NCI-H1417 (cell line): ENCODE measurements at places on chromosomes 6 and 20.

- DNase-seq, result no peak
These were observed 38.7 kb downstream of the IGF2R start for GRCh38 chr6:160007611-160008010.

- no peak for DNase-seq
These were observed 90.5 kb downstream of the ELOVL5 start for GRCh38 chr6:53258076-53258773.

DNA sequence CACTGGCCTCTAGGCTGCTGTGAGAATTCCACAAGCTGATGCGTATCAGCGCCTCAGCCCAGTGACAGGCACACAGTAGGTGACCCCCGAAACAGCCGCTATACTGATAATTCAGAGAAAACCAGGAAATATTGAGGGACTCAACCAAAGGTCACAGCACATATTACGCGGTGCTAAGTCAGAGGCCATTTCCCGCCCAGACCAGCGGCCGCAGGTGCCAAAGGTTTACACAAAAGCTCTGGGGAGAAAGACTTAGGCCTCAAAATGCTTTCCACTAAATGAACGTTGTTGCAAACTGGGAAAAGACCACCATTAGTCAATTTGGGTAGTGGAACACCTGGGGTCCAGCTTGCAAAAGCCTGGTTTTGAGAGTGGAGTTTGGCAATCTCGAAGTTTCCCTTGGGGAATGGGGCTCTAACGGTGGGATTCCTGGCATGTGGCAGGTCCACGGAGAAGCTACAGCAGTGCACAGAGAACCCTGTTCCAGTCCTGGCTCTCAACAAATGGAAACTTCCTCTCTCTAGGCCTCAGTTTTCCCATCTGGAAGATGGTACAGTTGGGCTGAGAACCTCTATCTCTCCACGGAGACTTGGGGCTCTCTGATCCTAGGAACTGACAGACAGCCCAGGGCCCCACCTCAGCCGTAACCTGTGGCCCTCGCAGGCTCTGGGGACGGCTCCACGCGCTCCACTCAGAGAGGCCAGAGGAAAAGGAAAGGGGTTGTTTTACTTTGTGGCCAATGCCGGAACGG lies 4.7 kb downstream of the NOL4L start:
- DNase-seq, result no peak

- no peak for DNase-seq
These were observed 135.5 kb upstream of the AGPAT4 start for GRCh38 chr6:161409353-161409752.

DNA sequence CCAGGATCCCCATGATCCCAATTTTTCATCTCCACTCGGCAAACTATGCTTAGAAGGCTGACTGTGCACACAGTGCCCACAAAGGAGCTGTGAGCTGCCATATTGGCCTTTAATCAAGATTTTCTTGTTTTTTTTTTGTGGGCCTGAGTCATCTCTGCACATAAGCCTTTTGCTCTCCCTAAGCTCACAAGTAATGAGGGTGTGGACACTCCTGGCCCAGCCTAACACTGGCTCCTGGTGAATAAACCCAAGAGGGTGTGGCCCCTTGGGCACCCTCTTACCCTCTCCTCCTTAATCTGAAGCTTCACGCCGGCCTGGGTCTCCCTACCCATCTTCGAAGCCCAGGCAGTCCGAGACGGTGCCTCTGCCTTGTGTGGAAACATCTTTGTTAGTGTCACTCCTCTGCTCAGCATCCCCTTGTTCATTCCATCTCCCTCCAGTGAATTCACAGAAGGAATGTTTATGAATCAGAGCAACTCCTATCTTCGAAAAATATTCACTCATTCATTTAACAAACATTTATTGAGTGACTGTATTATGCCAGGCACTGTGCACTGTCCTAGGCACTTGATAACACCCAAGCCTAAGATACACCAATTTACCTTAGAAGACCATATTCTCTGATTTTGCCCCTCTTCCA lies 22.2 kb upstream of the MRPS10 start:
- DNase-seq, result no peak

- no peak for DNase-seq
These were observed 63.3 kb downstream of the NPEPL1 start for GRCh38 chr20:58755766-58756449.

DNA sequence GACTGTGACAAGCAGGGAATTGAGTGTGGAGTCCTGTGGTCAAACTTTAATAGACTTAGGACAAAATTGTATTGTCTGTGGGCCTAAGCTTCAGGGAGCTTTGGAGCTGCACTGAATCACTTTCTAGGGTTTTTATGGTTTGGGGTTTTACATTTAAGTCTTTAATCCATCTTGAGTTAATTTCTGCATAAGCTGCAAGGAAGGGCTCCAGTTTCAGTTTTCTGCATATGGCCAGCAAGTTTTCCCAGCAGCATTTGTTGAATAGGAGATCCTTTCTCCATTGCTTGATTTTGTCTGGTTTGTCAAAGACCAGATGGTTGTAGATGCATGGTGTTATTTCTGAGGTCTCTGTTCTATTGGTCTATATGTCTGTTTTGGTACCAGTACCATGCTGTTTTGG lies 113.4 kb upstream of the NXT1 start:
- no peak for DNase-seq

DNA sequence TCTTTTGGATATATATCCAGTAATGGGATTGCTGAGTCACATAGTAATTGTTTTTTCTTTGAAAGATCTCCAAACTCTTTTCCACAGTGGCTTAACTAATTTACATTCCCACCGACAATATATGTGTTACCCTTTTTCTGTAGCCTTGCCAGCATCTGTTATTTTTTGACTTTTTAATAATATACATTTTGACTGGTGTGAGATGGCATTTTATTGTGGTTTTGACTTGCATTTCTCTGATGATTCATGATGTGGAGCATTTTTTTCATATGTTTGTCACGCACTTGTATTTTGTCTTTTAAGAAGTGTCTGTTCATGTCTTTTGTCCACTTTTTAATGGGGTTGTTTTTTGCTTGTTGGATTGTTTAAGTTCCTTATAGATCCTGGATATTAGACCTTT lies 58.9 kb upstream of the OPRM1 start:
- DNase-seq, result no peak

GRCh38 chr20:32510601-32511357 lies 74.4 kb downstream of the NOL4L start:
- DNase-seq, result no peak

DNA sequence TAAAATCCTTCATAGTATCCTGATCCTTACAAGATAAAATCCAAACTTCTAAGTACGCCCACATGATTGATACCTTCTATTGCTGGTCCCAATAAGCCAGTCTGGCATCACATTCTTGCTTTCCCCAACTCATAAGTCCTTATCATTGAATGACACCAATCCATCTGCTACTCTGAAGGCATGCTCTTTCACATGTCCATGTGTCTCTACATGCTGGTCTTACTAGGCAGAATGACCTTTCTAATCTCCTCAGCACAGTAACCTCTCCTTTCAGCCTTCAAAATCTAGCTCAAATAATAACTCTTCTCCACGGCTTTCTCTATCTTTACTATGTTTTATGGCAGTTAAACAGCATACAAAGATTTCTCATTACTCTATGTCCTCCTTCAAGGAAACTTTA lies 71.1 kb downstream of the ASCC3 start:
- no peak for DNase-seq

DNA sequence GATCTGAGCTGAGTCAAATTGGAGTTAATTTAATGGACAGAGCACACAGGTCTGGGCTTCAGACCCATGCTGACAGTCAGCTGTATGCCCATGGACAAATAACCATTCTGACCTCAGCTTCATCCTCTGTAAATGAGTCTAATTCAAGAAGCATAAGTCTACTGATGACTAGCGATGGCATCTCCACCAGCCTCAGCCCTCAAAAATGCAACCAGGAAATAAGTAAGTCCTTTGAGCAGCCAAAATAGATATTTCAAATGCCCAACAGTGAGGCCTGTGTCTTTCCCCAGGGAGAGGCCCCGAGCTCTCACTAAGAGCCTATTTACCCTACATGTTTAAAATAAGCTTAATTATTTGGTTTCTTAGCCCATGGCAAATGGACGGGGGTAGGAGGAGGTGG lies 114.2 kb upstream of the MTHFD1L start:
- DNase-seq, result no peak

- no peak for DNase-seq
These were observed 19.4 kb downstream of the SAMD3 start for GRCh38 chr6:130203370-130203769.

GRCh38 chr6:339480-339879 lies 47.2 kb downstream of the DUSP22 start:
- no peak for DNase-seq

DNA sequence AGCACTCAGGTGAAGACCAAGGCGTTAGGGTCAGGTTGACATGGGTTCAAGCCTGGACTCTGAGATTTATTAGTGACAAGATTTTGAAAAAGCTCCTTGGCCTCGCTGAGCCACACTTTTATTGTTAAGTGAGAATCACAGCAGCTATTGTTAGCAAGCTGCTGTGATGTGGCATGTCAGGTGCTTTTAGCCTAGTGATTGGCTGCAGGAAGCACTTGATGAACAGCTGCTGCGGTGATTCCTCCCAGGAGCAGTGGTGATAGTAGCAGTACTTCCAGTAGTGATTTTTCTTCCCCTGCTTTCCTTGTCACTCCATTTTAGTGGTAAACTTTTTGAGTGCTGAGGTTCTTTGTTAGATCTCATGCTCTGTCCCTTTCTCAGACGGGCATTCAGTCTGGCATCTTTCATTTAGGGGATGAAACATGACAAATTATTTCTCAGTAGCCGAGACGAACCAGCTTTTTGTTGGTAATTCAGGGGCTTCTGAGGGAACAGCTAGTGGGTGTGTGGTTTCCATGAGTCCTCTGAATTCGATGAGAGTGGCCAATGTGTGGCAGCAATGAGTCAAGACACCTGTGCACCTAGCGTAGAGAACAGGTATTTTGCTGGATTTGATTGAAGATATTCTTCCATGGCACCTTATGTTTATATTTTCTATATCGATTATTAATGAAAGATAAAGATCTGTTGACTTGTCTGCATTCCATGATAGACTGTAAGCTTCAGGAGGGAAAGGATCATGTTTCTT lies 696.7 kb downstream of the DHX35 start:
- DNase-seq, result no peak

DNA sequence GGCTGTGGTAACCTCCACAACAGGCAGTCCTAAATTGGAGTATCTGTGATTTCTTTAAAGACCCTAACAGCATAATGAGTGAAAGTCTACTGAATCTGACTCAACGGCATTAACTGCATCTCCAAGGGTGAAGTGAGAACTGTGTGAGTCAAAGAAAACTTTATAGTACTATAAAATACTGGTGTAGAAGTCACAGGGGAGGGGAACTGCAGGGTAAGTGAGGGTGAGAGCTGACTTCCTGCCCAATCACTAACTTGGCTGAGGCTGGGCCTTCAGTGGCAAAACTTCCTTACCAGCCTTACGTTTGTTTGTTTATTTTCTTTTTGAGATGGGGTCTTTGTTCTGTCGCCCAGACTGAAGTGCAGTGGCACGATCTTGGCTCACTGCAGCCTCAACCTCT lies 109.8 kb downstream of the PTPRK start:
- DNase-seq, result no peak
